ENCODE measurements at places on chromosomes 3 and 15.

DNA sequence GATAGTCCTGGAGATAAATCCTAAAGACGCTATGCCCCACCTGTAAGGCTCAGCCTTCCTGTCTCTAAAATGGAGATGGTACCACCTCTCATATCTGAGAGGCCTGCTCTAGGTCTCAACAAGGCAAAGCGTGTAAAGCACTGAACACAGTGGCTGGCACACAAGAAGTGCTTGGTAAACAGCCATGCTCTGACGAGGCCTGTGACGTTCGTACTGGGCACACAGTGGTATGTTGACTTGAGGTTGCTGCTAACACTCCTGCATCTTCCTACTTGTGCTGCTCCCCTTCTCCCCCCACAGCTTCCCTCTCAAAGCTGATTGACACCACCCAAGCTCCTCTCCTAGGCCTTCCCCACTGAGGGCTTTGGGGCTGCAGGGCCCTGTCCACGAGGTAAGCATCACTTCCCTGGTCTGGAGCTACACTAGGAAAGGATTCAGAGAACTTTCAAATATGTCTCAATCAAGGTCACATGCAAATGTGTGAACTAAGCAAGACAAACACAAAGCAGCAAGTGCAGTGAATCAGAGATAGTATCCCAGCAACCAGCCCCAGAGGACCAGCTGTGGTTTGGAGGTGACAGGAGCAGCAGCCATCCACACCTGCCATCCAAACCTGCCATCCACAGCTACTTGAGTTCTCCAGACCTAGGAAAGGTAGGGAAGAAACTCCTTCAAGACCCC, 177.5 kb downstream of the STT3B start:
- no peak for DNase-seq

DNA sequence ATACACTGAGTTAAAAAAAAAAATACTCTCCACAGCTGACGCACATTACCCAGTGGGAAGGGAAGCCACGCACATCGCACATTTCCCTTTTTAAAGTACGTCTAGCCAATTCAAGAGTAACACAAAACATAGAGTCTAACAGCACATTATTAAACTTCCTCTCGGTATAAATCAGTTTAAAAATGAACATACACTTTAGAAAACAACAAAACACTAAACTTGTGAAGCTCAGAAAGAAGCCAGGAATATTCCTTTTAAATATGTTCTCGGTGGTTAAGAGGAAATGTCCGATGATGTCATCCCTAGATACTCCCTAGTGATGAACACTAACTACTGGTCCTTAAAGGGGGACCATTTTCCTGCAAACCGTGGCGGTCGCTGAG, 721 bp downstream of the MYEF2 start:
- DNase-seq = peak; percentile 1

GRCh38 chr3:61832375-61833229, 271.2 kb downstream of the PTPRG start:
- DNase-seq = no peak

- no peak for DNase-seq
Measured at GRCh38 chr3:122998856-122999255, 28.7 kb downstream of the SEMA5B start.

DNA sequence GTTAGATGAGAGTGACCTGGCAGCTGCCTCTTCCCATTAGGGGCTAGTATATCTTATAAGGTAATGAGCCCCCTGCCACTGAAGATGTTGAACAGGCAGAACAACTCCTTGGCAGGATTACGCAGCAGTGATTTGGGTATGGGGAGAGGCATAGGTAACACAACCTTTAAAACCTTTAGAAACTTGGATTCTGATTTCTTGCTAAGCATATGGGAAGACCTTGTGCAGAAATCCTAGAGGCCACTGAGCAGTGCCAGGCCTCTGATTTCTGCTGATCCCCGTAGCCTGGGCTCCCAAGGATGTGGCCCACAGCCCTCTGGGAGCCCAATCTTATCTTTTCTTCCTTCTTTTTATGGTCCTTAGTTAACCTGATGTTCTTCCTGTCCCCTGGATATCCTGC, 237.9 kb upstream of the ROPN1 start:
- DNase-seq = no peak

DNA sequence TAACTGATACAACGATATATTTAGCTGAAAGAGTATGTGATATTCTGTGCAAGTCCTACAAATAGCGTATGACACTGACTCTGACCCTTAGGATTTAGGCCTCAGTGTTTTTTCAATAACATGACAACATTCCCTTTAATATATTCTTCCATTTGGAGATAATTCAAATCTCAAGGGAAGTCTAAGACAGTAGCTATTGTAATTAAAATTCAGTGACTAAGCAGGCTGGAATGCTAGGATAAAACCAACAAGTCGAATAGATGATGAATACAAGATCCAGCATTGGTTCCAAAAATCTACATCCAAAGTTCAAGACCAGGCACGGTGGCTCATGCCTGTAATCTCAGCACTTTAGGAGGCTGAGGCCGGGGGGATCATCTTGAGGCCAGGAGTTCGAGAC, 56.2 kb downstream of the QTRT2 start:
- DNase-seq = no peak
